Activated CD8-positive, alpha-beta T cell treated with anti-CD3 and anti-CD28 coated beads, Interleukin-2, amount 10 ng/mL, durations not matched to agents 7 days and 5 days (primary cell): ENCODE measurements at places on chromosomes 7 and 10. TPM values are rescaled to one million over a fixed set of nuclear protein-coding genes. Genes with fewer than 3 reads are reported as not detected.

- no peak for DNase-seq
These were observed 96.5 kb downstream of the PFKFB3 start for GRCh38 chr10:6299234-6299633.

GRCh38 chr10:3397231-3397630 lies 224.6 kb upstream of the PITRM1 start:
- DNase-seq: no peak

GRCh38 chr7:107103369-107103768 lies 58.9 kb downstream of the PRKAR2B start:
- peak; percentile 42 for DNase-seq

DNA sequence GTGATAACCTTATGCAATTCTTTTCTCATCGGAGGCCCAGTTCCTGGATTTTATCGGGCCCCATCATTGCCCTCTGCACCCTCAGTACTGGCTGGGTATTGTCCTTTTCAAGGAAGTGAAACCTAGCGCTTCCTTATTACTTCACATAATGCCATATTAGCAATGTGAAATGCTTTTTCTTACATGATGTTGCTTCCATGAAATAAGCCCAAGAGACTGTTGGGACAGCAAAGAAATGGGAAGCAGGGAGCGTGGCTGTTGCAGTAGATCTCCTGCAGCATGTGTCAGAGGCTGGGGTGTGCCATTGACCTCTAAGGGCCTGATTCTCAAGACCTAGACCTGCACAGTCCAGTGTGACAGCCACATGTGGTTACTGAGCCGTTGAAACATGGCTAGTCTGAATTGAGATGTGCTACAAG lies 8.1 kb downstream of the CHN2 start:
- DNase-seq: no peak

GRCh38 chr10:5303504-5303903 lies 61.3 kb upstream of the UCN3 start:
- no peak for DNase-seq

GRCh38 chr7:80609751-80610150 lies 28.7 kb upstream of the CD36 start:
- no peak for DNase-seq

- peak; percentile 98 for DNase-seq
These were observed 814 bp upstream of the CDK13 start for GRCh38 chr7:39948956-39949928.

DNA sequence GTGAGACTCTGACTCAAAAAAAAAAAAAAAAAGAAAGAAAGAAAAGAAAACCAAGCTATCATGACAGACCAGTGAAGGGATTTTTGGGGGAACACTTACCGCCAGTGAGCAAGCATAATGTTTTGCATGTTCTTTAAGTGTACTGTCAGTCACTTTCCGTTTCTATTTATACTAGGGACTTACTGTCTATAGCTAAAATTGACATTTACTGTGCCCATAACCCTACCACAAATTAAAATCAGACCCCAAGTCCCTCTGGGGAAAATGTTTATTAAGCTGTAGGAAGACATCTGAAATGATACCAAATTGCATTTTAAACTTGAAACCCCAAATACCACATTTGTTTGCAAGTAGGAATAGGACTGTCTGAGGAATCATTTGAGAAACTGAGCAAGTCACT lies 252.8 kb downstream of the TRIL start:
- no peak for DNase-seq

- DNase-seq: peak; percentile 32
These were observed 620 bp downstream of the SLK start for GRCh38 chr10:103967448-103968071.

- DNase-seq: no peak
These were observed 429.1 kb upstream of the ZMIZ1 start for GRCh38 chr10:78639629-78640028.

GRCh38 chr7:27240015-27240731 lies 2.4 kb upstream of the EVX1 start:
- no peak for DNase-seq

- no peak for DNase-seq
These were observed 60.7 kb downstream of the LHPP start for GRCh38 chr10:124522131-124522932.

The CNPY1 gene
- total RNA-seq: not detected

The WIPF3 gene
- not detected for total RNA-seq

The VWA2 gene
- not detected for total RNA-seq

The SFRP4 gene
- total RNA-seq: not detected

The CRHR2 gene
- not detected for total RNA-seq

The PRTFDC1 gene
- total RNA-seq: 2.9 TPM
